A549 treated with GW870086 at 1 μM for 4 hours (cell line): ENCODE measurements at places on chromosomes 6 and 20. TPM values are rescaled to one million over a fixed set of nuclear protein-coding genes. Genes with fewer than 3 reads are reported as not detected.

The TMEM74B gene
- total RNA-seq = 1.9 to 3.7 TPM (median 3.3 TPM) in 5 replicates

The IBTK gene
- total RNA-seq = 22.0 to 35.0 TPM (median 31.8 TPM) in 5 replicates

The PHACTR1 gene
- 0.09 TPM in 1 of 5 replicates, not detected in the others for total RNA-seq

The XPO5 gene
- total RNA-seq = 24.7 to 28.9 TPM (median 28.4 TPM) in 5 replicates

The TREML2 gene
- not detected in 5 replicates for total RNA-seq

The PGC gene
- total RNA-seq = not detected in 5 replicates

The ZNF334 gene
- total RNA-seq = not detected in 5 replicates

The GGTLC1 gene
- not detected in 5 replicates for total RNA-seq
